ENCODE measurements at places on chromosomes 7 and 10.

- no peak for DNase-seq
These were observed 661.5 kb downstream of the MAGI2 start for GRCh38 chr7:78792006-78792405.

DNA sequence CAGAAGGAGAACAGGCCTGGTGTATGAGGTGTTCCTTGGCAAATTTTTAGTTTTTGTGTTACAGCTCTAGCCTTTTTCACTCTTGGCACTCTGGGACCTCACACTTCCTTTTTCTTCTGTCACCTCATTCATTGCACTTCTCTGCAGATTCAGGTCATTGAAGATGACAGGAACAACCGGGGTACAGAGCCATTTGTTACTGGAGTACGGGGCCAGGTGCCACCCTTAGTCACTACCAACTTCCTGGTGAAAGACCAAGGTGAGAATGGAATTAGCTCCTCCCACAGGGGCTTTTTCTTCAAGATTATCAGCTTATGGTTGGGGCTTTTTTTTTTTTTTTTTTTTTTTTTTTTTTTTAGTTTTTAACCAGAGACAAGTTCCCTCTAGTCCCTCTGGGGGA is 18.5 kb upstream of the CHCHD1 start:
- no peak for DNase-seq

- no peak for DNase-seq
These were observed 175.3 kb upstream of the SEMA3E start for GRCh38 chr7:83824214-83824613.

DNA sequence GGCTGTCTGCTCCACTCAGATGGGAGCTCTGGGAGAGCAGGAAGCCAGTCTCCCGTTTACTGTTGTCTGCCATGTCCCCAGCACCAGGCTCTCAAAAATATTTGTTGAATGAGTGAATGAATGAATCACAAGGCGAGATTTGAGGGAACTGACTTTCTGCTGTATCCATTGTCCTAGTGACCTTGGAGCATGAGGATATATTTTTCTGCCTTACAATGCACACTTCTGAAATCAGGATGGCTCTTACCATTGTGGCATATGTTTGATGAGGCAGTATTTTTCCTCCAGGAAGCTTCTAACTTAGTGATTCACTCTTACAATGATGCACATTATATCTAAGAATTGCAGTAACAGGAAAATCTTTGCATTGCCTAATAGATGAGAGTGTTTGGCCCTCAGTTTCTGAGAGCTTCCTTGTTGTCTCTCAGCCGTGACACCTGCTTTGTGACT is 136.4 kb downstream of the RPS24 start:
- DNase-seq: no peak

- no peak for DNase-seq
These were observed 12.4 kb upstream of the CAMK2G start for GRCh38 chr10:73886661-73887293.

GRCh38 chr7:93890041-93890463 is 501 bp downstream of the TFPI2 start:
- DNase-seq: no peak

- no peak for DNase-seq
These were observed 739.5 kb downstream of the SORCS1 start for GRCh38 chr10:106424981-106425380.

DNA sequence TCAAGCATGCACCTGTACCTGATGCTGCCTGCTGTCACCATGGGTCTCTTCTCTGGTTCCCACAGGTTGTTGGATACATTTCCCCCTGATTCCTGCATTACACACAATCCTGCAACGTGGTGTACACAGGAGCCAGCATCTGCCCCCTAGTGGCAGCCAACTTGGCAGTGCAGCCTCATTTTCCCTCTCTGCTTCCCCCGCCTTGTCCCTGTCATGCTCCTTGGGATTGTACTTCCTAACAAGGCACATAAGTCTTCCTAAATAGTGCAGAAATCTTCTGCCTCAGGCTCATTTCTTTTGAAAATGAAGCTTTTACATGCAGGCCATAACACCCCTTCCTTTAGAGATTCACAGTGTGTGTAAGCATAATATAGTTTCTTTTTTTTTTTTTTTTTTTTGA is 387.5 kb downstream of the CCSER2 start:
- peak; percentile 3 for DNase-seq

DNA sequence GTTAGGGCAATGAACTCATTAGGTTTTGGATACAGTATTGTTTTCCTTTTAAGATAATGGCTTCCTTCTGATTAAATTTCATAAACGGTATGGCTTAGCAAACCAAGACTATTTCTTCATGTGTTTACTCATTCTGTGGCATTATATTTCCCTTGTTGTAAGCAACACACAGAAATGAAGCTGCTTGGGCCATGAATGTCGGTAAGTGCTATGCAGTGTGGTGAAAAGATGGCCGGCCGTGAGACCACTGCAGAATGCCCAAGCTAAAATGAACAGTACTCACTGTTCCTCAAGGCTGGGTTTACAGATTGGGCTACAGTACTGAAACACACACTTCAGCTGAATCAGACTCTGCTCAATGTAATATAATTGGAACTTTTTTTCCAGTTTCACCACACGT is 8.1 kb downstream of the APBB1IP start:
- no peak for DNase-seq

DNA sequence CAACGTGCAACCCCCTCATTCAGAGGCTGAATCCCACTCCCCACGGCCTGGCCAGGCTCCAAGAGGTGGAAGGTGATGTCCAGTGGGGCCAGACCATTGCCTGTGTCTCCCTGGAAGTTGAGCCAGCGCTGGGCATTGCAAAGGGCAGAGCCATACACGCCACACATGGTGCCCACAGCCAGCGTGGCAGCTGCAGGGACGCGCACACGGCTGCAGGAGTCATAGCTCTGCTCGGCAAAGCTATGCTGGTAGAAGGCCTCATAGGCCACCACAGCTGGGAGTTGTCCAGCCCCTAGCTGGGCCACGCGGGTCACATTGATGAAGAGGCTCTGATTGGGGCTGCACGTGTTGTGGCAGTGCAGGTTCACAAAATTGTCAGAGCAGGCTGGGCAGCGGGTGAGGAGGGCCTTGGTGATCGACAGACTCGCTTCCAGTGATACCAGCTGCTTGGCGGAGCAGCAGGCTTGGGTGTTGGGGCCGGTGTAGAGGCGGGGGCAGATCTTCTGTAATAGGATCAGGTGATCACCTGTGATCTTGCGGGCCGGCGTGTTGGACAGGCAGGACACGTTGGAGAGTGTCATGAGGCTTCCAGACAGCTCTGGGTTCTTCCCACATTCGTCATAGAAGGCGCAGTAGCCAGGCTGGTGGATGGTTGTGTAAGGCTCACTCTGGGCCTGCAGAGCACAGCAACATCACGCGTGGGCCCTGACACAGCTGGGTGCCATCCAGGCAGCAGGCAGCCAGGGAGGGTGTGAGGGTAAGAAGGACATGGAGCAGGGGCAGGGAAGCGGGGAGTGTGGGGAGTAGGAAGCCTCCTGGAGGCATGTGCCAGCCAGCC is 1.2 kb downstream of the NPC1L1 start:
- DNase-seq: no peak

GRCh38 chr7:33761449-33762080 is 143.8 kb upstream of the BMPER start:
- DNase-seq: no peak

- DNase-seq: peak; percentile 28
These were observed 34.1 kb upstream of the NOBOX start for GRCh38 chr7:144437370-144438191.

GRCh38 chr7:20503278-20503950 is 112.1 kb upstream of the ABCB5 start:
- no peak for DNase-seq

GRCh38 chr7:990352-990932 is 7.5 kb downstream of the CYP2W1 start:
- no peak for DNase-seq

- no peak for DNase-seq
These were observed 63.8 kb downstream of the ZNF438 start for GRCh38 chr10:30967650-30968410.

- no peak for DNase-seq
These were observed 94.9 kb upstream of the PRSS1 start for GRCh38 chr7:142654398-142654797.

GRCh38 chr10:93152136-93152535 is 78.4 kb downstream of the CYP26A1 start:
- DNase-seq: no peak

DNA sequence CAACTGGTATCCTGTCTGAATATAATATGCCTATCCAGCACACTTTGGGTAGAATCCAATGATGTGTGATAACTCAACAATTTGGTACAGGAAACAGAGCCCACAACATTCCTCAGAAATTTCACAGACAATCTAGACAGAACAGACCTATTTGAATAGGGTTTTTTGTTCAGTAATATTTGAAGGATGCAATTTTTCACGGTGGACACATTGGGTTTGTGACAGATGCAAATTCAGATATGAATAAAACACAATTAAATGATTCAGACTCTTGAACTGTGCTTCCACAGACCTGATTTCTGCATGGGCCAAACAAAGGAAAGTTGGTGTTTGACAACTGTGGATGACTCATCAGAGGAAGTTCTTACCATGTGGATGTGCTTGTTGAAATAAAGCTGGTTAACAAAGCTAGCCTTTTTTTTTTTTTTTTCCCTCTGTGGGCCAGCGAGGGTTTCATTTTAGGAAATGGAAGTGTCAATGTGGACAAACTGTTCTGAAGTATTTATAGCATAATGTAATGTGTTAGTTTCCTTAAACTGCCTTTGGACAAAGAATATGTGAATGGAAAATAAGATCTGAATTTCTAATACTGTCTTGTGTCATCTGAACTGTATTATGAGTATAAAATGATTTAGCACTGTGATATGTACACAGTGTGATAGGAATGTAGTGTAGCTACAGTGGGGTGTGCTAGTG is 43.2 kb upstream of the FAM133B start:
- DNase-seq: no peak

GRCh38 chr7:38781991-38782390 is 127.0 kb downstream of the VPS41 start:
- no peak for DNase-seq

- no peak for DNase-seq
These were observed 86.6 kb upstream of the KCTD7 start for GRCh38 chr7:66542049-66542448.

DNA sequence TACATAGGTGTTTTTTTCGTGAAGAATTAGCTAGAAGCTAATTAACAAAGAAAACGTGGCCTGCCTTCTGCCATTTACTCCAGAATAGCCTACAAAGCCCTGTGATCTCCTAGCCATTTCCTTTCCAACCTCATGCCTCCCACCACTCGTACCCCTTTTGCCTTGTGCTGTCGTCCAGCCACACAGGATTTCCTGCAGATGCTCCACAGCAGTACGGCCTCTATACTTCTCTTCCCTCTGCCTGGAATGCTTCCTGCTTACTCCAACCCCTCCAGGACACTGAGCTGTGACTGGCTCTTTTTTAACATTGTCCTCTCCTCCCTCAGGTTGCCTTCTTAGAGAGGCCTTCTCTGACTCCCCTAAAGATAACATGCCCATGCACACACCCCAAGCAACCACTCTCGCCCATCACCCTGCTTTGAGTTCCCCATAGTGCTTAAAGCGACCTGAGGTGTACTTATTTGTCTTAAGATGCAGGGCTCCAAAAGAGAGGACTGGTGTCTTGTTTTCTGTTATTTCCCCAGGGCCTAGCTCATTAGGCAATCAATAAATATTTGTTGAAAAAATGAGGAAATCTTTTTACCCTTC is 32.7 kb downstream of the STK17A start:
- DNase-seq: no peak

- DNase-seq: no peak
These were observed 11.5 kb downstream of the ANKRD22 start for GRCh38 chr10:88840104-88840503.

DNA sequence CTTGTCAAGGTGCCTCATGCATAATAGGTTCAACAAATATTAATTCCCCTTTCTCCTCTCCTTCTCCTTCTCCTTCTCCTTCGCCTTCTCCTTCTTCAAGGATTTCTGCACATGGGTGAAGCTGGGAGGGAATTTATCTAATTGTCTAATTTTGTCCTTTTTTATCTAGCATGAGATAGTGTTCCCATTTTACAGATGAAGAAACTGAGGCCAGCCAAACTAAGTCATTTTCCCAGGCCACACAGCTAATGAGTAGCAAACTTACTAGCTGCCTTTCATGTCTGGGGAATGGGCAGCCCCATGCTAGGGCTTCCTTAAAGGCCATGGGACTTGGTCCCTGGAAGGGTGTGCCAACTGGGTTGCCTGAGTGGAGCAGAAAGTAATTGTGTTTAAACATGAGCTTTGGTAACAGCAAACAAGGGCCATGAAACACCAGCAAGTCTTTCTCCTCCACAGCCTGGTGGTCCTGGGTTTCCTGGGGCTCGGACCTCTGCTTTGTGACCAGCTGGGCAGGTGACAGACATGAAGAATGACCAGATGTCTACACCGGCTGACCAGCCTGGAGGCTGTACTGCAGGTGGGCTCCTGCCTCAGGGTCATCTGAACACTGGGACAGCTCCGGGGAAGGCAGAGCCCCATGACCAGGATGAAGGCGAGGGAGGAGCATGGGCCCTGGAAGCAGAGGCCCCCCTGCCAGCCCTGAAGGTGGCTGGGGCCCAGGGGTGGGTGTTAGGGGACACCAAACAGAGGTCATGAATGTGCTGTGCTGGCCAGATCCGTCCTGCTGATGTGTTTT is 138.0 kb downstream of the PTPN20 start:
- DNase-seq: no peak

GRCh38 chr7:95780665-95781064 is 8.3 kb downstream of the DYNC1I1 start:
- DNase-seq: no peak

GRCh38 chr7:128773604-128774003 is 2.0 kb downstream of the OPN1SW start:
- no peak for DNase-seq

- DNase-seq: no peak
These were observed 7.0 kb downstream of the SLC4A2 start for GRCh38 chr7:151066273-151066974.

DNA sequence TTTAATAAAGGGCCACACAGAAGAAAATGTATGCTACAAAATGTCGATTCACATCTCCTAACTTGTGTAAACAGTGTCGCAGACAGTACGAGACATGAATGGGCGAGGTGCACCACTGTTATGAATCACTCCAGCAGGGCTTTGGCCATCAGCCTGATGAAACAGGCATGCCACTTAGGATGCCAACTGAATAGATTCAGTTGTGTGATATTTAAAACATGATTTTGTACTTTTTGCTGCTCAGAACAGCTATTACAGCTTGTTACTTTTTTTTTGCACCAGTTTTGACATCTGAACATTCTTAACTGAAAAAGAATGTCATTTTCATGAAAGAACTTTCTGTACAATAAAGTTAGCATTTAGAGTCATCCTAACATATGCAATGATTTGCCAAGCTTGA is 138.1 kb downstream of the VTI1A start:
- DNase-seq: no peak

GRCh38 chr10:94631077-94631875 is 52.3 kb upstream of the CYP2C18 start:
- DNase-seq: no peak

DNA sequence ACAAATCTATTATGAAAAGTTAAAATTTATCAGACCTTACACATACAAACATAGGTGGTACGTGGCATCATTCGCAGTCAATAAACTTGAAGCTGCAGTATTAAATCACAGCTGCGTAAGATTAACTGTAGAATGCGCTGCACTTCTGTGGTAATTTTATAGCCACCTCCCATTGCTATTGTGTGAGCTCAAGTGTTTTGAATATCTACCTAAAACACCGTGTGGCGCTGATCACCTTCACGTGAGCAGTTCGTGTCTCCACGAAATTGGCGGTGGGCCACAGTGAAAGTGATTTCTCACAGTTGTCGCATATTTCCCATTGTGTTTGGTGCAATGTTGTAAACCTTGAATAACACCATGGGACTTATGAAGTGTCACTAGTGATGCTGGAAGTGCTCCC is 102.8 kb downstream of the PLPP4 start:
- DNase-seq: no peak
